Bladder microvascular endothelial cell (primary cell): ENCODE measurements at places on chromosomes 5 and 9. TPM values are rescaled to one million over a fixed set of nuclear protein-coding genes. Genes with fewer than 3 reads are reported as not detected.

The IFNA13 gene
- not detected in 2 replicates for total RNA-seq

The CDX1 gene
- total RNA-seq = not detected in 2 replicates

The CMBL gene
- 1.6 and 7.6 TPM in 2 replicates for total RNA-seq

The FBXO38 gene
- 31.1 and 76.5 TPM in 2 replicates for total RNA-seq

The GMCL2 gene
- total RNA-seq = not detected in 2 replicates

The LVRN gene
- total RNA-seq = 0.16 and 0.57 TPM in 2 replicates

The OLFM1 gene
- 5.7 and 25.5 TPM in 2 replicates for total RNA-seq

The BSPRY gene
- total RNA-seq = not detected in 2 replicates

The JAKMIP2 gene
- under 0.01 TPM in 1 of 2 replicates, not detected in the other for total RNA-seq

The IGFBPL1 gene
- total RNA-seq = 0.25 TPM in 1 of 2 replicates, not detected in the other

The PIP5KL1 gene
- 0.44 and 0.97 TPM in 2 replicates for total RNA-seq

The SPATA31D3 gene
- not detected in 2 replicates for total RNA-seq

The SLC6A19 gene
- not detected in 2 replicates for total RNA-seq

The GLRA1 gene
- total RNA-seq = not detected in 2 replicates

The QRFP gene
- not detected in 2 replicates for total RNA-seq

The FREM1 gene
- 0.16 TPM in 1 of 2 replicates, not detected in the other for total RNA-seq

The PSD2 gene
- under 0.01 TPM in 1 of 2 replicates, not detected in the other for total RNA-seq

The PCDHB6 gene
- total RNA-seq = 0.25 TPM in 1 of 2 replicates, not detected in the other

The CBY3 gene
- total RNA-seq = 0.16 TPM in 1 of 2 replicates, not detected in the other

The PCDHB16 gene
- total RNA-seq = under 0.01 and 0.63 TPM in 2 replicates

The PFN3 gene
- not detected in 2 replicates for total RNA-seq
